ENCODE measurements at places on chromosomes 13 and 19.

GRCh38 chr19:14473073-14473977 is 1.8 kb downstream of the PTGER1 start:
- DNase-seq = no peak

DNA sequence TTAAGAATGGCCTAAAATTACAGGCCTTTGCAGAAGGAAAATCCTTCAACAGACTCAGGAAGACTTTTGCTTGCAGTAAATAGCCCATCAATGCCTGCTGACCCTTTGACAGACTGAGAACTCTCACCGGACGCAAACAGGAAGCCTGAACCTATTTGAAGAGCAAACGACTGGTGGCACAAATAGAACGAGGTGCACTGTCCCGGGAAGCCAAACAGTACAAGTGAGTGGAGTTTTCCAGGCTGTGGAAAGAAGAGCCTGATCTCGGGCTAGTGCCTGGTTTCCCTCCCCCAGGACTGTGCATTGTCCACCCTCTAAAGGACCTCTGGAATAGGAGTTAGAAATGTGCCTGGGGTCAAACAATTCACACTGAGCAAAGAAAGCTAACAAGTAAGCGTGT is 165.5 kb downstream of the FGF14 start:
- no peak for DNase-seq

DNA sequence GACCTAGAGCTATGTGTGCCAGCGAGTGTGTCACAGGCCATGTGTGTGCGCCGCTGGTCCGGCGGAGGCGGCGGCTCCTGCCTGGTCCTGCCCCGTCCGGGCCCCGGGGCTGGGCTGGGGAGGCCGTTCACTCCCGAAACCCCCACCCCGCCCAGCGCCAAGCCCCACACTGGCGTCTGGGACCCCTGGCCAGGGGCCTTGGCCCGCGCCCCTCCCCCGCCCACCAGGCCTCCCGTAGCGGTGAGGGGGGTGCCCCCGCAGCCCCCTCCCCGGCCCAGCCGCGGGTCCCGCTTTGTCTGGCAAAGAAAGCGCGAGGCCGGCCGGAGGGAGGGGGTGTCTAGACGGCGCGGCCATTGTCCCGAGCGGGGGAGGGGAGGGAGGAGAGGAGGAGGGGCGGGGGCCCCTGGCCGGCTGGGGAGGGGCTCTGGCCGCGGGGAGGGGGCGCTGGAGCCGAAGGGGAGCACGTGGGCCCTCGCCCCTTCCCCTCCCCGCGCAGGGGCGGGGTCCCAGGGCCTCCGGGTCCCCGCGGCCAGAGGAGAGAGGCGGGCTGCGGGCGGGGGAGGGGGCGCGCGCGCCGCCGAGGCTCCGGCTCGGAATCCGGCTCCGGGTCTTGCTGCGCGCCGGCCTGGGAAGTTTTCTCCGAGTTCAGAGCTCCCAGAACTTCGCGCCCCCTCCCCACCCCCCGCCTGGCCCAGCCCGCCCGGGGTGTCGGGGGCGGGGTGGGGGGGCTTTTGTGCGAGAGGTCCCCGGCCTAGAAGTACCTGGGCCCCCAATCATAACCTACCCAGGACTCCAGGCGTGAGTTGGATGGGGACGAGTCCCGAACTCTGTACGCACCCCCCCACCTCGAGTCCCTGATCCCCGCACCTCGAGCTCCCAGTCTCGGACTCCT is 888 bp downstream of the NOTCH3 start:
- no peak for DNase-seq

DNA sequence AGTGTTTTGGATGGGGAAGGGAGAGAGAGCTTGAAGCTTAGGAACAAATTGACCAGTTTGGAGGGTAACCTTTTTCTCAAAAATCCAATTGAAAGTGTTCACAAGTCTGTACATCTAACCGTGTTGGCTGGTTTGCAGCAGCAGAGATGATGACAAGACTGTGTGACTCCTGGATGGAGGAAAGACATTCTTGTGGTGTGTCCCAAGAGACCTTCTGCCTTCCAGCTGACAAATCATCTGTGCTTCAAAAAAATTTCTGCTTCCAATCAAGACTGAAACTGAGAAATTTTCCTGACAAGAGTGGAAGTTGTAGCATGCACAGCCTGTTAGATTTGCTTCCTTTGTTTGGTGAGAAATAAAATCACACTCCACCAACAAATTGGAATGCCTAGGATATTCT is 56.2 kb downstream of the LACC1 start:
- no peak for DNase-seq

- DNase-seq = no peak
Observed at GRCh38 chr19:14544047-14544446, 14.7 kb downstream of the TECR start.

DNA sequence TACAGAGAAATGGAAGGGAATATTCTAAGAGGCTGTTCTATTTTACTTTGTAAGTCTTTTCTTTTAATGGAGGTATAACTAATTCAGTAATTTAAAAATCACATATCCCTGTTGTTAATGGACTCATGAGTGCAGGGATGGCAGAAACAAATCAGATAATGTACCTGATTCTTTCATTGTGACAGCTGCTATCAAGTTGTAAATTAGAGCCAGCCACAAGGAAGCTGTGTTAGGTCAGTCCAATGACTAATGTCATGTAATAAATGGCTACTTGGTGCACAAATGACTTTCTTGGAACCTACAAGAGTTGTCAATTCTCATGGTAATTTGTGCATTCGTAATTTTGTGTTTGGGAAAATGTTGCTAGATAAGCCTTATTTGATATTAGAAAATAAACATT is 446.4 kb downstream of the DCT start:
- no peak for DNase-seq

DNA sequence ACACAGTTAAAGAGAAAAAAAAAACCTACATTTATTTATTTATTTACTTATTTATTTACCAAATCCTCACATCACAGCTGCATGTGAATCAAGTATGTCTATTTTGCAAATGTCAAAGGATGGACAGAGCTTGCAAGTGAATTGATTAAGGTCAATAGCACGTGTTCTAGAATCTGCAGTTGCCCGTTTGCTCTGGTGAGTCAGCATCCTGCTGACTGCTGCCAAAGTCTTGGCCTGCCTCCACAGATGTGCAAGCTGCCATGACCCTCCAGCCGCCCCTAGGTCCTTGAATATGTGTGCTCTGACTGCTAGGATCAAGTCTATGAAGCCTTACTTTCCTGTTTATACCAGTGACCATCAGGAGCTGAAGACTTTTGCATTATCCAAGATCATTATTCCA is 320.6 kb downstream of the GPC5 start:
- DNase-seq = no peak

- no peak for DNase-seq
Observed at GRCh38 chr13:30509254-30510050, 43.7 kb upstream of the HMGB1 start.

- DNase-seq = no peak
Observed at GRCh38 chr13:105925496-105925895, 610.0 kb downstream of the EFNB2 start.

GRCh38 chr19:39203372-39204341 is at the start of gene SYCN:
TSS of gene SYCN (minus strand) at chr19:39204263. CDS start at chr19:39204254, 9 bp downstream.
- no peak for DNase-seq

DNA sequence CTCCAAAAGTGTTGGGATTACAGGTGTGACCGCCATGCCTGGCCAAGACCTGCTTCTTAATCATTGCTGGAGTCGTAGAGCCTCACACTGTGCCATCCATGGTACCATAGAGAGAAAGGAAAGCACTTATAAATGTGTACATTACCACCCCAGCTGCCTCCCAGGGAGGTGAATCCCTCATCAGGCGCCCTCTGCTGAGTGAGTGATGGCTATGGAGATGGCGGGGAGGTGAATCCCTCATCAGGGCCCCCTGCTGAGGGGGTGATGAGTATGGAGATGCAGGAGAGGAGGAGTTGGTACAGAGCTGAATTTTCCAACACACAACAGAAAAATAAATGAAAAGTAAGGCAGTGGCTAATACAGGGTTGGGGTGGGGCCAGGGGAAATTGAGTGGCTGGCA is 263.4 kb downstream of the UQCRFS1 start:
- no peak for DNase-seq

DNA sequence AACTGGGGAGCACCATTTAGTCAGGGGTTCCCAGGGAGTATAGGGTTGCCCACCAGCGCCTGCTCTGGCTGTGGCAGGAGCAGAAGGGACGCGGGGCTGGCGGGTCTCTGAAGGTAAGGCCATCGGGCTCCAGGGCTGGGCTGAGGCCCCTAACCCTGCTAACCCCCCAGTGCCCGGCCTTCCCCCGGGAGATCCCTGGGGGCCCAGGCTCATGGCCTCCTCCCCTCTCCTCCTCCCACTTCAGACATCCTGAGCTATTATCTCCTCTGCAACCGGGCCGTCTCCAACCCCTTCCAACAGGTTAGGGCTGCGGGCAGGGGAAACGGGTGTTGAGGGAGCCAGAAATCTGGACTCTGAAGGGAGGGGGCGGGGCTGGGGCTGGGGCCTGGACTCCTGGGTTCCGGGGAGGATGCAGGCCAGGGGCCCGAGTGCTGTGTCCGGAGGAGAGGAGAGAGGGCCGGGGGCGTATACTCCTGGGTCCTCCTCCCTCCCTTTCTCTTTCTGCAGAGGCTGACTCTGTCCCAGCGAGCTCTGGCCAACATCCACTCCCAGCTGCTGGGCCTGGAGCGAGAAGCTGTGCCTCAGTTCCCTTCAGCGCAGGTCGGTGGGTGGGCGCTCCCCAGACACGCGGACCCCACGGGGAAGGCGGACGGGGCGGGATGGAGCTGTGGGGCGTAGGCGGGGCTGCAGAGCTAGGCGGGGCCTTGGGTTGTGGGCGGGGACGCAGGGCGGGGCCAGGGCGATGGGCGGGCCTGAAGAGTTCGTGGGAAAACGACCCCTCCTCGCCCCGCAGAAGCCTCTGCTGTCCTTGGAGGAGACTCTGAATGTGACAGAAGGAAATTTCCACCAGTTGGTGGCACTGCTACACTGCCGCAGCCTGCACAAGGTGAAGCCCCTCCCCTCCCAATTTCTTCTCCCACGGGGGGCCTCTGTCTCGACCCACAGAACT is 15.3 kb downstream of the TTYH1 start:
- DNase-seq = peak; percentile 34

DNA sequence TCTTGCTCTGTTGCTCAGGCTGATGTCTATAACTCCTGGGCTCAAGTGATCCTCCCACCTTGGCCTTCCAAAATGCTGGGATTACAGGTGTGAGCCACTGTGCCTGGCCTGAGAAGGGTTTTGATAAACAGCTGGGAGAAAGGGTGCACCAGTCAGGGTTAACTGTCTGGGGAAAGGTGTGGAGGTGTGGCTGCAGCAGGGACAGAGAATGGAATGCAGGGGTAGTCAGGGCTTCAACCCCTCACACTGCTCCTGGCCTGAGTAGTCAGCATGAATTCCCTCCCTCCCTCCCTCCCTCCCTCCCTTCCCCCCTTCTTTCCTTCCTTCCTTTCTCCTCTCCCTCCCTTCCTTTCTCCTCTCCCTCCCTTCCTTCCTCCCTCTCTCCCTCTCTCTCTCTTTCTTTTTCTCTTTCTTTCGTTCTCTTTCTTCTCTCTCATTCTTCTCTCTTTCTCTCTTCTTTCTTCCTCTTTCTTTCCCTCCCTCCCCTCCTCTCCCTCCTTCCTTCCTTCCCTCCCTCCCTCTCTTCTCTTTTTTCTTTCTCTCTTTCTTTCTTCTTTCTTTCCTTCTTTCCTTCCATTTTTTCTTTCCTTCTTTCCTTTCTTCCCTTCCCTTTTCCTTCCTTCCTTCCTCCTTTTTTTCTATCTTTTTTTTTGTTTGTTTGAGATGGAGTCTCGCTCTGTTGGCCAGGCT is 16.0 kb downstream of the MYO1F start:
- DNase-seq = no peak

GRCh38 chr19:32189956-32190706 is 155.3 kb upstream of the ZNF507 start:
- no peak for DNase-seq

DNA sequence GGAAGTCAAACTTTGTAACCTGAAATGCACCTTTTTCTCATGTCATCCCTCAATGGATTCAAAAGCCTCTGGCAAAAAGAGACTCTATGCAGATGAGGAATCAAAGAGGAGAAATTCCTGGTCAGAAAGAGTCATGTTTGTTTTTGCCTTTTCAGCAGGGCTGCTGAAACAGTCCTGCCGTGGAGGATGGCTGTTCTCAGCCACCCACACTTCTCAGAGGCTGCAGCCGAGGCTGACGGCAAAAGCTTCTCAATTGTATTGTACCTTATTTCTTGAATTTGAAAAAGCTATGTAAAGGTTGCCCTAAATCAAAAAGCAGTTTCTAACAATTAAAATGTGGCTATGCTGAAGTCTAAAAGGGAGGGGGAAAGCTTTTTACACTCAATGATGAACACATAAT is 385.3 kb downstream of the KCTD12 start:
- DNase-seq = no peak

- DNase-seq = no peak
Observed at GRCh38 chr19:1122972-1123363, 19.2 kb downstream of the GPX4 start.

- DNase-seq = no peak
Observed at GRCh38 chr19:27795369-27795768, 1417.6 kb downstream of the UQCRFS1 start.

GRCh38 chr19:46529622-46530451 is 34.2 kb upstream of the PNMA8B start:
- peak; percentile 73 for DNase-seq

DNA sequence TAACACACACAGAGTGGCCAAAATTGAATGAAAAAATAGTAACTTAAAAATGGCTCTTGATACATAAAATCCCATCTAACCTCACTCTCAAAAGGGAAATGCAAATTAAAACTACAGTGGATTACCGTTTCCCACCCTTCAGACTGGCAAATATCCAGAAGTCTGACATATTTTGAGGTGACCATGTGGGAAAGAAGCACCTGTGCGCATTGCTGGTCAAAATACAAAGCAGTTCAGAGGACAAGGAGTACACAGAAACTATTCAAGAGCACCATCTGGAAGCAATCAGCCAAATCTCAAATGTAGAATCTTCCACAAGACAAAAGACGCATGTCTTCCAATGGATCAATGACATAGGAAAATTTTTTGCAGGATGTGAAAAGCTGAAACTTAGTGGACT is 23.2 kb downstream of the NALCN start:
- DNase-seq = no peak

- DNase-seq = no peak
Observed at GRCh38 chr13:45356966-45357672, 16.1 kb upstream of the TPT1 start.

- DNase-seq = no peak
Observed at GRCh38 chr19:17778251-17778967, 16.5 kb upstream of the B3GNT3 start.

DNA sequence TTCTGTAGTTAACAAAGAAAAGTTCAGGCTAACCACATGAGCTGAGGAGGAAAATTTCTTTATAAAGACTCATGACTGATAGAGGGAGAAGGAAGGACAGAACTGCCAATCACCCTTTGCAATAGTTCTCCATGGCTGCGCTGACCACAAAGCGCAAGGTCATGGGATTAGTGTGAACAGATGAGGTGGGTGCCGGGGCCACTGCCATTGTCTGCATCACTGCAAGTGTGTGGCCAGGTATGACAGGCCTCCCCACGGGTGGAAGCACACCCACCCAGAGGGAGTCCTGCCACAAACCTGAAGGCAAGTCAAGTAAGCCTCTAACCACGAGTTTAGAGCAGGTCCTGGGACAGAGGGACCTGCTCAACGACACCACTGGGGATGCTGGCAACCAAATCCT is 128.1 kb downstream of the TUBA3C start:
- DNase-seq = no peak

Measured in stimulated activated CD4-positive, alpha-beta T cell treated with anti-CD3 and anti-CD28 coated beads, Interleukin-4, amount 100 ng/mL, for 4 hours (primary cell).